GM23338 (cell line): ENCODE measurements at places on chromosomes 7 and 10. TPM values are rescaled to one million over a fixed set of nuclear protein-coding genes. Genes with fewer than 3 reads are reported as not detected.

The AVPI1 gene
- 7.6 and 8.9 TPM in 2 replicates for polyA plus RNA-seq

The OR2A7 gene
- polyA plus RNA-seq: 1.7 and 3.2 TPM in 2 replicates

The NEURL1 gene
- polyA plus RNA-seq: 0.71 and 0.82 TPM in 2 replicates

The NODAL gene
- polyA plus RNA-seq: 11.2 and 12.0 TPM in 2 replicates

The FAM180A gene
- polyA plus RNA-seq: not detected in 2 replicates

The GRID2IP gene
- polyA plus RNA-seq: 0.54 and 0.73 TPM in 2 replicates

The TACR2 gene
- polyA plus RNA-seq: not detected in 2 replicates

The FAM25A gene
- not detected in 2 replicates for polyA plus RNA-seq

The MRC1 gene
- not detected in 2 replicates for polyA plus RNA-seq

The TMEM270 gene
- polyA plus RNA-seq: not detected in 2 replicates

The NPC1L1 gene
- polyA plus RNA-seq: 0.03 and 0.05 TPM in 2 replicates

The PRSS2 gene
- not detected in 2 replicates for polyA plus RNA-seq

The ASAH2 gene
- polyA plus RNA-seq: 0.92 and 1.8 TPM in 2 replicates

The YWHAG gene
- polyA plus RNA-seq: 82.2 and 97.0 TPM in 2 replicates

The STEAP2 gene
- polyA plus RNA-seq: 10.4 and 13.1 TPM in 2 replicates

The SPOCK2 gene
- polyA plus RNA-seq: 1.2 and 1.3 TPM in 2 replicates
